MV-4-11 (cell line): ENCODE measurements at places on chromosomes 4 and X.
A peak's percentile ranks its signal among the peaks of the same experiment; 100 is the strongest.

DNA sequence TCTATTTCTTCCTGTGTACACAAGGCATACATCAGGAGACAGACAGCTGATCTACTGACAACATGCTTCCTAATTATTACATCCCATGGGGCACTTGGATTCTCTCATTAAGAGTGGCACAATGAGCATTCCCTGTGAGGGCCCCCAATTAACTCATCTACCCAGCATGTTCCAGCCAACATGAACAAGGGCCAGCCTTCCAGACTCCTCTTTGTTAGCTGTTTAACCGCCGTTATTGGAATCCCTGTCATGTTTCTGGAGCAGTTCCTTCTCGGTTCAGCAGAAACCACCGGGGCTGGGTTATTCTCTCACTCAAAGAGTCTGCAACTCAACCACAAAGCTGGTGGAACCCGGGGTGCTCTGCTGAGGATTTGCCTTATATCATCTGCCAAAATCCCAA is 9.9 kb upstream of the GPM6B start:
- DNase-seq, result no peak

GRCh38 chr4:14646831-14647230 is 355.4 kb upstream of the CPEB2 start:
- no peak for DNase-seq

DNA sequence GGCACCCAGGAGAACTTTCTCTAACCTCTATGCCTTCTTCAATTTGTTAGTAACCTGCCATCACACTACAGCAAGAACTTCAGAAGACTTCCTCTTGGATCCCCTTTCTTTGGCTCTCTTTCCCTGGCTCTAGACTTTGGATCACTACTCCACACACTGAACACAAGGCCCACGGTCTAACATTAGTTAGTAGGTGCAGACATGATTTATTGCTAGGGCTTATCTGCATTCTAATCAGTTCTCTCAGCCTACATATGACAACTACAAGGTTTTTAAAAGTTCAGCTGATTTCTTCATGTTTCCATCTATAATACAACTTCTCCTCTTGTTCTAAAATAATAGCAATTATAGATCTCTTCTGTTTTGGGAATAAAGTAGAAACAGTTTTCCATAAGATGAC is 209.1 kb upstream of the ANXA10 start:
- no peak for DNase-seq

GRCh38 chrX:10006086-10006485 is 38.9 kb downstream of the CLDN34 start:
- DNase-seq, result no peak

DNA sequence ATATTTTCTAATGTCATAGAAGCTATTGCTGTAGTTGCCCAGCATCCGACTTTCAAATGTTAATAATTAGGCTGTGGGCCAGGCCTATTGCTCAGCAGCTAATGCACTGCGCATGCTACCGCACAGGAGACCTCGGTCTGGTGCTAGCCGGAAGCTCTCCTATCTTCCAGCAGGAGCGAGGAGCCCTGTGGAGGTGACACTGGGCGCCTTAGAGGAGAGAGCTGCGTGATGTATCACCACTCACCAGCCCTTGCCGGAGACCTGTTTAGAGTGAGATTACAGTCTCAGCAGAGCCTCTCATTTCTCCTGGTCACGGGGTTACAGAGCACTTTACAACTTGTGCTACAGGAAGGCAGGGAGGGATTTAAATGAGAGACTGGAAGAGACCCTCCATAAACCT is 31.1 kb upstream of the MID1IP1 start:
- no peak for DNase-seq

GRCh38 chr4:40448875-40449274 is 113.7 kb downstream of the CHRNA9 start:
- DNase-seq, result no peak

- no peak for DNase-seq
These were observed 57.7 kb downstream of the HPGDS start for GRCh38 chr4:94284889-94285288.

DNA sequence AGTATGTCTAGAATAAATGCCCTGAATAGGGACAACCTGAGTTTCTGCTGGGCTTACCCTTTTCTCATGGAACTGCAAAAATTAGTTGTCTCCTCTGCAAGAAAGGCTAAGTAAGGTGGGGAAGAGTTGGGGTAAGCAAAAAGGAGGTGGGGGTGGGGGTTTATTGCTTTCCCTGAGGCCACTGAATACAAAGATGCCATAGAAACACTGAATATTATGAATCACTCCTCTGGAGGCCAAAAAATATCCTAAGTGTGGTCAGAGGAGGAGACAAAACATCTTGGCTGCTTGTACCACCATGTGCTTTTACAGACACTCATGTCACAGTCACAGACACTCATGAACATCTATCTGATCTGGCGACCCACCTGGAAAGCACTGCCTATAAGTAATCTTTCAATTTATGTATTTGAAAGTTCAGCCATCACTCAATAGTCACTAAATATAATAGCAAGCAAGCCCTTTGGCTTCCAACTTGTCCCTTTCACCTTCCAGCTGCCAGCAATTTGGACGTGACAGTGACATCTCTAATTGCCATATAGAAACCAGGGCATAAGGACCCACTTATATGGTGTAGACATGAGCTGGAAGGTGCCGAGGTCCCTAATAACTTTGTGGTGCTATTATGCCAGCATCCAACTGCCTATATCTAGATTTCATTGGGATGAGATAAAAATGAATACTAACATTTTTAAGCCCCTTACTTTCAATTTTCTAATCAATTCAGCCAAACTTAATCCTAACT is 122.7 kb upstream of the CBR4 start:
- DNase-seq, result no peak

GRCh38 chrX:24480400-24480865 is 15.3 kb downstream of the PDK3 start:
- peak; percentile 52 for DNase-seq

GRCh38 chrX:131728295-131729145 is 184.6 kb downstream of the OR13H1 start:
- no peak for DNase-seq

DNA sequence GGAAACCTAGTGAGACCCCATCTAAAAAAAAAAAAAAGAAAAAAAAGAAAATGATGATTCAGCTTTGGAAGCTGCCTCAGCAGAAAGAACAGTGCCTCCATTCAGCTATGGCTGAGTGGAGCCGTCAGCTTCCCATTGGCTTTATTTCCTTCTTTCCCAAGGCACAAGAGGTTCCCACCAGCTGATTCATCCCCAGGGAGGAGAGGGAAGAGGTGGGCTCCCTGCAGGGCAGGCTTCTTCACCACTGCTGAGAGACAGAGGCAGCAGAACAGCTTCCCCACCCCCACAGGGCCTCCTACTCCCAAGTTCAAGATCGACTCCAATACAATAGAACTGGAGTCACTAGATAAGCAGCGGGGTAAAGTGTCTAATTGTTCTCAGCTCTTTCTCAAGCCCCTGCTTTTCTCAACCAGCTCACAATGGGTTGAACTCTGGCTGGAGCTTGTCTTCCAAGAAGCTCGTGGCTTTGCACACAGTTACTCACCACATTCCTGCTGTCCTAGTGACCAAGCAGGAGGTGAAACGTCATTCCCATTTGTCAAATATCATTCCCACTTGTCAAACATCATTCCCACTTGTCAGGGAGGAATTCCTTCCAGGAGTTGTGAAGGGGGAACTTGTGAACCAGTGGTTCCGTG is 47.8 kb downstream of the FHDC1 start:
- DNase-seq, result no peak

DNA sequence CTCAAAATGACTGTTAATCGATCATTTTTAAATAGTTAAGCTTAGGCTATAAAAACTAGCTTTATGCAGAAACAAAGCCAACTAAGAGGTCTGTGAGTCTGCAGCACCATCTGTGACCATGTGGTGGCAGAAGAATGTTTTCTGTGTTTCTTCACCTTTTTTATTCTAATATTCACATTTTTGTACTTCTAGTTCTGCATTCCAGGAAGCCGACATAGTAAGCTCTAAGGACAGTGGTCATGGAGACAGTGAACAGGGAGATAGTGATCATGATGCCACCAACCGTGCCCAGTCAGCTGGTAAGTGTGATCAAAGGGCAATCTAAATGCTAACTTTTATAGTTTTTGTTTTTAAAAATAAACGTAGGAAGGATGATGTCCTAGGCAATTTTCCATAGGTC is 5.6 kb downstream of the PCDH10 start:
- DNase-seq, result peak; percentile 1

- DNase-seq, result no peak
These were observed 65.4 kb downstream of the FGFBP1 start for GRCh38 chr4:15873117-15873516.

- DNase-seq, result peak; percentile 54
These were observed 66.0 kb upstream of the PLAC8 start for GRCh38 chr4:83180431-83180968.

- no peak for DNase-seq
These were observed 457 bp upstream of the RAB9A start for GRCh38 chrX:13688384-13688957.

DNA sequence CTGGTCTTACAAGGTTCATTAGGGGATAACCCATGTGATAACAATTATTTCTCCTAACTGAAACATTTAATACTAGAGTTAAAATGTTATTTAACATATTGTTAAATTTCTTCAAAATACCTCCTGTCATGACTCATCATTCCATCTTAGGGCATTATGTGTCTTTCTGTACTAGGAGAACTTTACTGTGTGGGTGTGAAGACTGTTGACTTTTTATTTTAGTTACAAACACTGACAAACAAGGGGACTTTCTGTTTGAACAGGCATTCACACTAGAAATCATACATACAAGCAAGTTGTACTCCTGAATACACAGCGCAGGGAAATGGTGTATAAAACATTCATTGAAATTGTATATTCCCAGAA is 175.9 kb downstream of the FBXW7 start:
- no peak for DNase-seq
